ENCODE measurements at places on chromosomes 3 and 15.

- no peak overlapping the region for H3K4me3 ChIP-seq
- DNase-seq: no peak
- no peaks in the 10 kb centered on the region for H3K27me3 ChIP-seq
- no peaks in the 10 kb centered on the region for H3K36me3 ChIP-seq
These were observed 44.5 kb upstream of the MCTP2 start for GRCh38 chr15:94186770-94187331.

DNA sequence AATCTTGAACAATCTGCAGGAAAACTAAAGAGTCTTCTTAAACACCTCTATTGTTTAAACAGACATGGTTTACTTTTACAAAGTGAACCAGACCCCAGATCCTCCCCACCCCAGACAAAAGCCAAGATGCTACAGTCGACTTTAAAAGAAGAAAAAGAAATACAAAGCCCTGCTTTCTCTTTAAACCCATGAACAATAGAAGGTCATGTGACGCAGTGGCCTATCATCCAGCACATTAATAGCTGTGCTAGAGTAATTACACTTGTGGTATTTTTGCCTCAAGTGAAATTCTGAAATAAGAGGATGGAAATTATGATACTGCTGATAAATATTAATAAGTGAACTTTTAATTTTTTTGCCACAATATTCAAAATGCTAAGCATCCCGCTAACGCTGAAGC is 613.4 kb downstream of the FOXP1 start:
- H3K4me1 ChIP-seq: peaks cover 3% of the 10 kb centered on the region
- no peak overlapping the region for H3K4me3 ChIP-seq
- peak overlapping the region; percentile 48 for H3K27ac ChIP-seq
- H3K36me3 ChIP-seq: peaks cover 16% of the 10 kb centered on the region

DNA sequence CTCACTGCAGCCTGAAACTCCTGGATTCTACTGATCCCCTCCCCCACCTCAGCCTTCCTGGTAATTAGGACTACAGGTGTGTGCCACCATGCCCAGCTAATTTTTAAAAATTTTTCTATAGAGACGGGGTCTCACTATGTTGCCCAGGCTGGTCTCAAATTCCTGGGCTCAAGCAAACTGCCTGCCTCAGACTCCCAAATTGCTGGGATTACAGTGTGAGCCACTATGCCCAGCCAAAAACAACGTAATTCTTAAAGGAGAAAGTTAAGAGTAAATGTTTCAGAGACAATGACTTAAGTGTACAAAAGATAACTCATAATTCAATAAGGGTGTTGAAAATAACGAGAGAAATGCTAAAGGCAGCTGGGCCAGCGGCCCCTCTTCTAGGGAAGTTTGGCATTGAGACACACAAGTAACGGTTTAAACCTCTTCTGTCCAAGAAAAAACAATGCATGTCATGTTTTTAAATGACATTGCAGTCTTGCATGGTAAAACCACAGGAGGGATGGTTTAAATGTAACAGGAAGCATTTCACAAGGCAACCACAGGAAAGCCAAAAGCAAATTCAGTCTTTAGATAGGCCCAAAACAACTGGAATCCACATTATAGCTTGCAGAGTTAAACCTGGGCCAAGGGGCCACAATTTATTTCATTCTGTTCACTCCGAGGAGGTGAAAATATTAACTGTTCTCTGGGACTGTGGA is 5.1 kb downstream of the PROK2 start:
- DNase-seq: no peak
- no peak overlapping the region for H3K4me3 ChIP-seq
- peaks cover 55% of the 10 kb centered on the region for H3K27me3 ChIP-seq
- no peaks in the 10 kb centered on the region for H3K36me3 ChIP-seq

DNA sequence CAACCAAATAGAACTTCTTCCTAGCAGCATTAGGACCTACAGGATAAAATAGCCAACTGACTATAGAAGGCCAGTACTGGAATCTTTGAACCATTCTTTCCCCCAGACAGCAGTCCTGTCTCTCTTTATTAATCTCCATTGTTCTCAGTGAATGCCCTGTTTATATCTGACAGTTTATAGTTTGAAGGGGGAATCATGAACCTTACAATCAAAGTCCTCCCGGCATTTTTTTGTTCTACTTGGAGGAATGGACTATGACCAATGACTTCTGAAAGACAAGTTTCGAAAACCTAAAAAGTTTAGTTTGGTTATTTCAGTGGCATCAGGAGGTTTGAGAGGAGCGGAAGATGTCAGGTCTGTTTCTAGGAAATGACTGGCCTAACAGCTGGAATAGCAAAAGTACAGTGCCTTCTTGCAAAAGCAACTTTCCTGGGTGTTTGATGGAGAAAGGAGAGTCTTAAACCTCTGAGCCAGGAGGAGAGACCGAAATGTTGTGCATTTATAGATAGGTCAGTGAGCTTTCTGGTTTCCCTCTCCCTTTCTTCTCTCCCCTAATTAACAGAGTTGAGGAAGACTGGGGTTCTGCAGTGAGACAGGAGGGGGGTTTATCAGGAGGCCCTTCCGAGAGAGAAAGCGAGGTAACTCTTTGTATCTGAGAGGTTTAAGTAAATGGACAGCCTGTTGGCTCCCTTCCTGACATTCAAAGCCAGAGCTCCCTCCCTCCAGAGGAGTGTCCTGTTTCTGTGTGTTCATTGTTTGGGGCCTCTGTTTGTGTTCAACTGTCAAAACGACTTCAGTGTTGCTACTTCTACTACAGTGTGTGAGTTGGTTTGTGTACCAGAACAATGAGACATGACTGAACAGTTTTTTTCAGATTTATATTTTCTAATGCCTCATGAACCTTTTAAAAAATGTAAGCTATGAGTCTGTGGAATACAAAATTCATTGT is 383.0 kb upstream of the RARB start:
- peaks cover 22% of the 10 kb centered on the region for H3K4me1 ChIP-seq
- H3K36me3 ChIP-seq: no peaks in the 10 kb centered on the region
- no peak overlapping the region for H3K4me3 ChIP-seq
- H3K27me3 ChIP-seq: no peaks in the 10 kb centered on the region
- H3K27ac ChIP-seq: peak overlapping the region; percentile 53

- H3K36me3 ChIP-seq: no peaks in the 10 kb centered on the region
- H3K27ac ChIP-seq: no peak overlapping the region
- no peak overlapping the region for H3K4me3 ChIP-seq
- H3K27me3 ChIP-seq: no peaks in the 10 kb centered on the region
These were observed 163.3 kb downstream of the CDIN1 start for GRCh38 chr15:36742696-36743095.

DNA sequence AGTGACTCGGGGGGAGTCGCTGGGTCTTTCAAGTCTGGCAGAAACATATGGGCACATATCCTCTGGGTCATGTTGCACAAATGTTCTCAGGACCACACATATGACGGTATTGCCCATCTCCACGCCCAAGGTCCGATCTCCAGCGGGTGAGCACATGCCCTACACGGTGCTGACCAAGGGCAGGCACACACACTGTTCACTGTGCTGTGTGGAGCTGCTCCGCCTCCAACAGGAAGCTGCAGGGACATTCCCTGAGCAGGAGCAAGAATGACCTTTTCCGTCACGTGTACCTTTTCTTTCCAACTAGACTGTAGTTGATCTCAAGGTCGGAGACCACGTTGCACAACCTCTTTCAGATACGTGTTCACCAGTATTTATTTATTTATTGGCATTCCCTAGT is 41.7 kb upstream of the B3GNT5 start:
- H3K27ac ChIP-seq: peak overlapping the region; percentile 50
- no peaks in the 10 kb centered on the region for H3K27me3 ChIP-seq
- H3K36me3 ChIP-seq: no peaks in the 10 kb centered on the region
- DNase-seq: no peak
- H3K4me3 ChIP-seq: no peak overlapping the region
- H3K4me1 ChIP-seq: no peaks in the 10 kb centered on the region

DNA sequence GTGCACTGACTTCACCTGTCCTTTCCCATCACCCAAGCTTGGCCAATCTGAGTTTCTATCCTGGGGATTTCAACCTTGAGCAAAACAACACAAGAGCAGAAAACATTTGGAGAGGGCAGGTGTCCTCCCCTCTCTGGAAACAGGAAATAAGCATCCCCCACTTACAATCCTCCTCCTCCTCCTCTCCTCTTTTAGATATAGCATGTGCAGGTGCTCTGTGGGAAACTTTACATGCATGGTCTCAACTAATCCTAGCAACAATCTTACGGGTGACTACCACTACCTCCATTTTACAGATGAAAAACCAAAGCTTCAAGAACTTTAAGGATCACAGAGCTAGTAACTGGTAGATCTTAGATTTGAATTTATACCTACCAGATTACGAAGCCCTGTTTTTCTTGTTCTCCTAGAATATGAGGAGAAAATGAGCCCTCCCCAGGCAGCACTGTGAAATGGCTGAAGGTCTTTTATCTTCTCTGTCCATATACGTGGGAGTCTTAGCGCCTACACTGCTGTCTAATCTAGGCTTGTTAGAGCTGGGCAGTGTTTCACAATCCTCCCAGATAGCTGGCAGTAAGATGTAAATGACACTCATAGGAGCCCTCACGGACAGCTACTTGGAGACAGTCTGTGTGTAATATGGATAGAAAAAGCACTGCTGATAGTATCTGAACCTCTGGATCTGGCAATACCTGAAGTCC is 301.2 kb upstream of the PROK2 start:
- no peak for DNase-seq
- no peak overlapping the region for H3K27ac ChIP-seq
- peaks cover 1% of the 10 kb centered on the region for H3K4me1 ChIP-seq
- no peak overlapping the region for H3K4me3 ChIP-seq
- no peaks in the 10 kb centered on the region for H3K27me3 ChIP-seq

GRCh38 chr3:63990733-63991132 is 32.6 kb downstream of the PSMD6 start:
- no peaks in the 10 kb centered on the region for H3K27me3 ChIP-seq
- peaks cover 3% of the 10 kb centered on the region for H3K4me1 ChIP-seq
- no peak for DNase-seq
- no peak overlapping the region for H3K27ac ChIP-seq

- H3K36me3 ChIP-seq: no peaks in the 10 kb centered on the region
- H3K27me3 ChIP-seq: no peaks in the 10 kb centered on the region
- peak overlapping the region; percentile 41 for H3K27ac ChIP-seq
- no peak overlapping the region for H3K4me3 ChIP-seq
These were observed 135.1 kb upstream of the HACD2 start for GRCh38 chr3:123719862-123720453.

- DNase-seq: no peak
- no peaks in the 10 kb centered on the region for H3K27me3 ChIP-seq
- H3K27ac ChIP-seq: no peak overlapping the region
- H3K36me3 ChIP-seq: no peaks in the 10 kb centered on the region
These were observed 27.0 kb upstream of the AQP9 start for GRCh38 chr15:58110999-58111717.

GRCh38 chr15:39976291-39977274 is 42.7 kb downstream of the EIF2AK4 start:
- peak overlapping the region; percentile 48 for H3K4me3 ChIP-seq
- H3K27me3 ChIP-seq: no peaks in the 10 kb centered on the region
- peak; percentile 81 for DNase-seq
- H3K27ac ChIP-seq: peak overlapping the region; percentile 52
- no peaks in the 10 kb centered on the region for H3K4me1 ChIP-seq
- peaks cover 8% of the 10 kb centered on the region for H3K36me3 ChIP-seq

- no peaks in the 10 kb centered on the region for H3K36me3 ChIP-seq
- H3K27ac ChIP-seq: peak overlapping the region; percentile 98
- DNase-seq: peak; percentile 70
- no peak overlapping the region for H3K4me3 ChIP-seq
- no peaks in the 10 kb centered on the region for H3K27me3 ChIP-seq
These were observed 1.4 kb upstream of the BCL6 start for GRCh38 chr3:187746442-187747281.

GRCh38 chr3:89455240-89455639 is 347.8 kb downstream of the EPHA3 start:
- H3K27me3 ChIP-seq: no peaks in the 10 kb centered on the region
- H3K4me3 ChIP-seq: no peak overlapping the region
- DNase-seq: no peak
- no peaks in the 10 kb centered on the region for H3K4me1 ChIP-seq
- no peaks in the 10 kb centered on the region for H3K36me3 ChIP-seq

- H3K36me3 ChIP-seq: no peaks in the 10 kb centered on the region
- no peaks in the 10 kb centered on the region for H3K4me1 ChIP-seq
- no peak overlapping the region for H3K4me3 ChIP-seq
- no peaks in the 10 kb centered on the region for H3K27me3 ChIP-seq
These were observed 332.4 kb upstream of the PPP2R3A start for GRCh38 chr3:135633078-135633477.

- no peak overlapping the region for H3K4me3 ChIP-seq
- DNase-seq: no peak
- no peak overlapping the region for H3K27ac ChIP-seq
- H3K27me3 ChIP-seq: no peaks in the 10 kb centered on the region
- H3K4me1 ChIP-seq: no peaks in the 10 kb centered on the region
These were observed 616.3 kb upstream of the BCHE start for GRCh38 chr3:166453478-166453877.

DNA sequence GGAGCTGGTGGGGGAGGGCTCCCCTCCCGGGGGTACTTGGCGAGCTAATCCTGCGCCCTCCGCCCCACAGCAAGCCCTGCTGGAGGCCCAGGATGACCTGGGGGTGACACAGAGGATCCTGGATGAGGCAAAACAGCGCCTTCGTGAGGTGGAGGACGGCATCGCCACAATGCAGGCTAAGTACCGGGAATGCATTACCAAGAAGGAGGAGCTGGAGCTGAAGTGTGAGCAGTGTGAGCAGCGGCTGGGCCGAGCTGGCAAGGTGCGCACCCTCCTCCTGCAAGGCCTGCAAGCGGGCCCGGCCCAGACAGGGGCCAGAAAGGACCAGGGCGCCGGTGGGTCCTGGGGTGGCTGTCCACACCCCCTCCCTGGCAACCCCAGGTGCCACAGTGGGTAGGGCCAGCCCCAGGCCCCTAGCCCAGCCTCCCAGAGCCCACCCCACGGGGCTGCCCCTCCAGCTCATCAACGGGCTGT is 56.5 kb downstream of the SEMA3G start:
- H3K27ac ChIP-seq: no peak overlapping the region
- H3K4me3 ChIP-seq: no peak overlapping the region
- no peaks in the 10 kb centered on the region for H3K4me1 ChIP-seq
- H3K27me3 ChIP-seq: no peaks in the 10 kb centered on the region

DNA sequence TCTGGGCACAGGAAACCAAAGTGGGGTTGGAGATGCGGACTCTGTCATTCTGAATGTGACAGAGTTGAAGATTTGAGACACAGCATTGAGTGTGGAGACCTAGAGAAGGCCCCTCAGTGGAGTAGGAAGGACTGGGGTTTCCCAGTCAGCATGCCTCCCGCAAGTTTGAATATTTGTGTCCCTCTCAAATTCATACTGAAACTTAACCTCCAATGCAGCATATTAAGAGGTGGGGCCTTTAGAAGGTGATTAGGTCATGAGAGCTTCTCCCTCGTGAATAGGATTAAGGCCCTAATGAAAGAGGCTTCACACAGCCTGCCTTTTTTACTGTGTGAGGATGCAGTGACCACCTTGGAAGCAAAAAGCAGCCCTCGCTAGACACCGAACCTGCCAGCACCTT is 8.0 kb downstream of the HDDC3 start:
- peaks cover 7% of the 10 kb centered on the region for H3K36me3 ChIP-seq
- H3K27me3 ChIP-seq: no peaks in the 10 kb centered on the region
- H3K27ac ChIP-seq: no peak overlapping the region
- H3K4me1 ChIP-seq: no peaks in the 10 kb centered on the region

GRCh38 chr15:48777645-48778330 is 33.1 kb downstream of the CEP152 start:
- no peak for DNase-seq
- no peak overlapping the region for H3K4me3 ChIP-seq
- H3K36me3 ChIP-seq: peaks cover 8% of the 10 kb centered on the region
- no peaks in the 10 kb centered on the region for H3K4me1 ChIP-seq

Measured in lung (tissue), 17 donors.